ENCODE measurements at places on chromosomes 5 and 9.

GRCh38 chr5:144971108-144971850 lies 800.6 kb downstream of the KCTD16 start:
- DNase-seq, result no peak

GRCh38 chr9:13070612-13071595 lies 208.6 kb downstream of the MPDZ start:
- DNase-seq, result no peak

DNA sequence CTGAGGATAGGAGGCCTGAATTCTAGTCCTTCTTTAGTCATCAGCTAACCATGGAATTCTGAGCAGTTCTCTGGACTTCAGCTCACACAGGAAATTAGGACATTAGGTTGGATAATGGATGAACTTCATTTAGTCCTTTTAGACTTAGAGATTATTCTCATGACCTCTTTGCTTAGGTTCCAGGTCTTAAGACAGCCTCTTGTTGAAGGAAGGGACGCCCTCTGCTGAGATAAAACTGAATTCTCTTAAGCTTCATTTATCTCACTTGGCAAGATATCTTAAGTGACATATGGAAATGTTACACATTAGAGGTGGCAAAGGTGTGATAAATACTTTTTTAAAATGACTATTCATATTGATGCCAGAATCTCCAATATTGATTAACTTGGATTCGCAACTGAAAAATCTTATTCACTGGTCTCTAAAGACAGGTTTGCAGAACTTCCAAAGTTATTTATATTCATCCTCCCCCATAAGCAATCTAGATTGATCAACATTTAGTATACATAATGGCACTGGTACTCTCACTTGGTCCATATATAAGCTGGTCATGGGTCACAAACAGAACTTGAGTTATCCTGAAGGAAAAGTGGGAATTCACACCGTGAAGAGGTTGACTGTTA lies 16.9 kb upstream of the ZNF366 start:
- peak; percentile 82 for DNase-seq

DNA sequence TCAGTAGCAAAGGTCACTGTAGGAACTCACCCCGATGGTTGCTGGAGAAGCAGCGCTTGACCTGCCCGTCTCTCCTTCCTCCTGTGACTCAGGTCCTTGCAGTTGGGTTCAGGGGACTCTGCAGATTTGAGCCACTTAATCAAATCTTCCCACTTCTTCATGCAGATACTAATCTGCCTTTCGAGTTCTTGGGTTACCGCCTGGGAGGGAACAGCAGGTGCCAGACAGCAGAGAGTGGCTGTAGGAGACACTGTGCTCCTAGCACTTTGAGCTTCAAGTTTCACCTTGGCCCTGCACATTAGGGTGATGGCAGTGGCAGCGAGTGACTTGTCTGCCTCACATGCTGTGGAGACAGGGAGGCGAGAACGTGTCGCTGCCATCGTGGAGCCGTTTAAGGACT lies 478.3 kb downstream of the PSAT1 start:
- DNase-seq, result no peak

- no peak for DNase-seq
Measured at GRCh38 chr9:93130861-93131481, 3.1 kb downstream of the NINJ1 start.

GRCh38 chr5:170639221-170639925 lies 135.6 kb downstream of the KCNIP1 start:
- no peak for DNase-seq

DNA sequence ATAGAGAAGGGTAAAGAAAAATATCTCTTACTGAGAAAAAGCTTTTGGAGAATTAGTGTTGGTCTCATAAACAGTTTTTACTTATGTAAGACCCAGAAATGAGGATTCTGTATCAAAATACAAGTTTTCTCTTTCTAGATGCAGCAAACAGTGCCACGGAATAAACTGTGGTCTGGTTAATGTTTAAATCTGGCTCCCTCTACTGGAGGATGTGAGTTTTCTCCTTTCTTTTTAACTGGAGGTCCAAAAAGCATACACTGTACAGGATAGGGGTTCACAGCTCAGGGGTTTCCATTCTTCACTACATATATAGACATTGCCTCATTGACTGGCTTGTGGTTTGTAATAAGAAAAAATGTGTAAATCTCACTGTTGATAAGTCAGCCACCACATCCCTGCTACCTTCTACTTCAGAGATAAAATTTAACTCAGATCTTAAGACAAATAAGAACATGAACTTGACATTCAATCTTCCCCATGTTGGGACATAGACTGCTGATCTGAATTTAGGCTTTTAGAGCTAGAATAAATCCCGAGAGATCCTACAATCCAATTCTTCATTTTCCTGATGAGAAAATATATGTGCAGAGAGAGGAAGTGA lies 98.9 kb downstream of the CFAP95 start:
- DNase-seq, result peak; percentile 77

GRCh38 chr5:39158127-39158593 lies 61.2 kb downstream of the FYB1 start:
- peak; percentile 73 for DNase-seq

GRCh38 chr9:75658301-75658905 lies 232.1 kb upstream of the PCSK5 start:
- no peak for DNase-seq

DNA sequence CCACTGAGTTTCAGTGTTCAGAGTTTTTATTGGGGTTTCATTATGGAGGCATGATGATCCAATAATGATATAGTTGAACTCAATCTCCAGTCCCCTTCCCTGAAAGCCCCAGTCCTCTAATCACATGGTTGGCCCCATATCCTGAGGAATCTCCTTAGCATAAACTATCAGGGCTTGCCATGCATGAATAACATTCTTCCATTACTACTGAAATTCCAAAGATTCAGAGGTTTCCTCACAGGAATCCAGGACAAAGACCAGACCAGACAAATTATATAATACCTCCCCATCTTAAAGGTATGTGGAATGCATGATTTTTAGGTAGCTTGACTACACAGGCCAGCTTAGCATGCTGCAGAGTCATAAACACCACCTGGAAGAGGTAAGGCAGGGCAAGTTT lies 15.5 kb upstream of the LRRTM2 start:
- DNase-seq, result no peak

DNA sequence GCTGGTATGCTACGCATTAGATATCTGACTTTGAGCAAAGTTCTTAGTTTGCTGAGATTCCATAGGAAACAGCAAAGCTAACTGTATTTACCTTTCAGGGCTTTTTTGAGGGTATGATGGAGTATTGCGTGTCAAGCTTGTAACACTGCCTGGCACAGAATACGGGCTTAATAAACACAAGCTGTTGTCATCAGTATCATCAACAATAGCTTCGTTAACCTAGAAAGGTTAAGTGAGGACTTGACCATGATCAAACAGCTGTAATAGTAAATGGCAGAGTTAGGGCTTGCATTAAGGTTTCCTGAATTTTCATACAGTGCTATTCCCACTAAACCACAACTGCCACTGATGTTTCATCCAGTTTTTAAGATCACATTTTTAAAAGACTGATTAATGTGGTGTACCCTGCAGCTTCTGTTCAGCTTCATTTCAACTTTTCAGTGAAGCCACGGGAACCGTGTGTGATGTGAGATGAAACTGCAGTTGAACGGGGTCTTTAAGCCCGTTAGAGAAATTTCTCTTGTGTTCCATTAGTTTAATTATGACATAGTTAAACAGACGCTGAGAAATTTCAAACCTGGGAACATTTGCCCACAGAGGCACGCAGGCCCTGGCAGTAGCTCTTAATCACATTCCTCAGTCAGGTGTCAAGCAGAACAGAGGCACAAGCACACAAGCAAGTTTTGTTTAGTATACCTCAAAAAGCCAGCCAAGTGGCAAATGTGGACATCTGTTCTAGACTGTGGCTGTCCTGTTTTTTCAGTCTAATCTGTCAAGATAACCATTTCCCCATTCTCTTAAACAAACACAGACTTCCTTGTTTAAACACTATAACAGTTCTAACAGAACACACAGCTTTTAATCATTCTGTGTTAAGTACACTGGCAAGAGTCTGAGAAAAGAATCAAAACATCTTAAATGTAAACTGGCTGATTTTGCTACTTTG lies 147.1 kb downstream of the ZNF608 start:
- peak; percentile 83 for DNase-seq

Measured in M059J (cell line).